ENCODE measurements at places on chromosomes 16 and 17.

DNA sequence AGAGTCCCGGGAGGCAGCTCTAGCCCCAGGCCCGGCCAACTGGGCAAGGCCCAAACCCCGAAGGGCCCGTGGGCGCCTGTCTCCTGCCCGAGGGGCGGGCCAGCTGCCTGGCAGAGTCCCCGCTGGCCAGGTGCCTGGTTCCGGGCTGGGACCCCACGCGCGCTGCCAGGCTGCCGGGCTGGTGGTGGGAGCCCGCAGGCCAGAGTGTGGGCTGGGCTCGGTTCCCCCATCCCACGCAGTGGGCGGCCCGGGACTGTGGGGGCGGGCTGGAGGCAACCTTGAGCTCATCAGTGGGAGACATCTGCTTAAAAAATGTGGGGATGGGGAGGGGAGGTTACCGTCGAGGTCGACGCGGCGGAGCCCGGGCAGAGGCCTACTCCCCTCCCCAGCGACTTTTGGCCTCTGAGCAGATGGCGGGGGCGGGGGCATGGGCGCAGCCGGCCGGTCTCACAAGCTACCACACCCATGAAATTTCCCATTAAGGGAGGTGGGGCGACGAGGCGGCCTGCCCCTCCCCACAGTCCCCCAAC is 176.4 kb upstream of the GSE1 start:
- DNase-seq: no peak

DNA sequence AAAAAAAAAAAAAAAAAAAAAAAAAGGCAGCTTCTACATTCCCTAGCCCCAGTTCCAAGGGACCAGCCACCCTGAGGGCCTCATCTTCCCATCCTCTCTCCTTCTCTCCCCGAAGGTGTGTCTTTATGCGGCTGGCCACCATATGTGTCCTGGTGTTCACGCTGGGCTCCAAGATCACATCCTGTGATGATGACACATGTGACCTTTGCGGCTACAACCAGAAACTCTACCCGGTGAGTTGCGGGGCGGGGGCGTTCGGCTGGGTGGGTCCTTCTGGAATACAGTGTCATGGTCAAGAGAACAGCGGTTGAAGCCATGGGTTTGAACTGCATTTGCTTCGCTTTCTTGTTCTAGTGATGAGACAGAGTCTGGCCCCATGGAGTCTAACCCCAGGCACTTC is 22.6 kb upstream of the COQ7 start:
- DNase-seq: no peak

DNA sequence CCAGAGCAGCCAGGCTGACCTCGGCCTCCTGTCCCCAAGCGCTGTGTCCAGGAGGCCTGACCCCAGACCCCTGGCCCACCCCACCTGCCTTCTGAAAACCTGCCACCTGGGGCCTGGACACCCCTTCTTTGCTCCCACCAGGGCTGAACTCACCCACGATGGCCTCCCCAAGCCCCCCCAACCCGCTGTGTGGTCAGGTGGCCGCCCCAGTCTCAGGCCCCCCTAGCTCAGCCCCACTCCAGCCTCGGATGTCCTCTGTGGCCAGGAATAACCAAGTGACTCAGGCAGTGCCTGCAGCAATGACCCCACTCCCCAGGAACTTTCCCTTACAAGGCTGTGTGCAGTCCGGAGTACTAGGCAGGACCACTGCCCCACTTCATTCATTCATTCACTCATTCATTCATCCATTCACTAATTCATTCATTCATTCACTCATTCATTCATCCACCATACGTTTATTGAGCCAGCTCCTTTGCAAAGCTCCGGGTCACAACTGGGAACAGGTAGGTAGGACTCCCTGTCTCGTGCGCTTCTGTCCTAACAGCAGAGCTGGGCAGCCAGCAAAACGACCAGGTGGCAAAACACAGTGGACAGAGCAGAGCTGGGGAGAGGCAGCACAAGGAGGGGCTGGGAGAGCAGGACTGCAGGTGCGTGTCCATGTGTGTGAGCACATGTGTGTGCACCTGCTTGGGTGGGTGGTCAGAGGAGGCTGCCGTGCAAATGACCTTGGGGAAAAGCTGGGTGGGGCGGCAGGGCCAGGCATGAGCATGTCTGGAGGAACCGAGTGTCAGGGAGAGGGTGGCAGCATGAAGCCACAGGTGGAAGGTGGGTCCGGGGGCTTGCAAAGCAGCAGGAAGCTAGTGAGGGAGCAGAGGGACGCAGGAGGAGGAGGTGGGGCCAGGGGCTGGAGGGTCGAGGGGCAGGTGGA is 75.8 kb upstream of the CBX4 start:
- DNase-seq: no peak

- no peak for DNase-seq
Observed at GRCh38 chr16:57245472-57246113, 534 bp downstream of the ARL2BP start.

- DNase-seq: no peak
Observed at GRCh38 chr17:9728005-9728404, 63.4 kb downstream of the DHRS7C start.

- DNase-seq: no peak
Observed at GRCh38 chr17:39404542-39405378, 3.3 kb upstream of the FBXL20 start.

DNA sequence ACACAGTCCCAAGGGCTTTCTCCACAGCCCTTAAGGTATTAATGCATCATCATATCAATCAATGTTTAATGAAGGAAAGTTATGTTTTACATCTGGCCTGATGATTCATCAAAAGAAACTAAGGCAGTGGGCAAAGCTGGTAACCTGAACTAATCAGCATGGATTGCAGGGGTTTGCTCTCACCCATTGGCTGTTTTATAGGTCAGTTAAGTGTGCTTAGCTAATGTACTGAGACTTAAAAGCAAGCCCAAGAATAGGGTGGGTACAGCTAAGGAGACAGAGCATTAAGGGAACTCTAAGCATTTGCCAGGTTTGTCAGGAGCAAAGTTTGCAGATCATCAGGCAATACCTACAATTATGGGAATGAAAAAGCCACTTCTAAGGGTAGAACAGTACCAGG is 1247.6 kb downstream of the CDH8 start:
- no peak for DNase-seq

- no peak for DNase-seq
Observed at GRCh38 chr17:33927732-33928133, 327.4 kb upstream of the CCL2 start.

DNA sequence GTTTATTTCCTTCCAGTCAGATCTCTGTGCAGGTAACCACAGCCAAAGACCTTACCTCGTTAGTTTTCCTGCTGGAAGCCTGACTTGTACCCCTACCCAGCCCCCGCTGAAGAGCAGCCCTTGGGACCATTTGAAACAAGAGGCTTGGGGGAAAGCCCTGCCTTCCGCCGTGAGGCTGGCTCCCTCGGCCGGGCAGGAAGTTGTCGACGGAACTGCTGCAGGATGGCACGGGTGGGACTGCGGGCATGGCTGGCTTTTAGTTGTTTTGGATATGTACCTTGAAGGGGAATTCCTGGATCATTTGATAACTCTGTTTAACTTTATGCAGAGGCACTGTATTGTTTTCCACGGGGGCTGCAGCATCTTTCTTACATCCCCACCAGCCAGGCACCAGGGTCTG is 49.0 kb upstream of the ENDOV start:
- DNase-seq: no peak

DNA sequence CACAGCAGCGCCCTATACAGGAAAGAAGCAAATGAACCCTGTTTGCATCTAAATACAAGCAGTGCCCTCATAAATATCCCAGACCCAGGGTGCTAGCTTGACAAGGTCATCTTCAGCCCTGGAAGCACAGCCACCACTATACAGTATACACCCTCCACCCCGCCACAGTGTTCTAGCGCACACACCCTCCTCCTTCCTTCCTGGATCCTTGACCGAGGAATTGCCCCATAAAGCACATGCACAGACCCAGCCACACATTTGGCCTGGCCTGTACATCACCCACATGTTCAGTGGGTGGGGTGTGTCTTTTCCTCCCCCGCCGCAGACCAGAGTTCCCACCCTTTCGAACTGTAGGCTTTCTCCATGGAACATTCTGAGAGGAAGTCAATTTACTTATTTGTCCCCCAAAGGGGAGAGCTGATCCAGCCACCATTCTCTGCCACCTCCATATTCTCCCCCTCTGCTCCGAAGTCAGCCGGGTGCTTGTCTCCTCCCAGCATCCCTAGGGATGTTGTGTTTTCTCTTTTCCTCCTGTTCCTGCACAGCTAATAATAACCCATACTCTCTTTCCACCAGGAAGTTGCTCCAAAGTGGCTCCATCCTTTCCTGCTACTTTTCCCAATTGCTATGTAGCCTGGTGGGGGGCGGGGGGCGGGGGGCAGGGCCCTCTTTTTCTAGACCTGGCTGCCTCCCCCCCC is 6.6 kb downstream of the ABI3 start:
- DNase-seq: no peak

Data from activated T-cell treated with anti-CD3 and anti-CD28 coated beads for 4 hours (primary cell).